Endothelial cell (in vitro differentiated cells): ENCODE measurements at places on chromosomes 4 and X. TPM values are rescaled to one million over a fixed set of nuclear protein-coding genes. Genes with fewer than 3 reads are reported as not detected.

DNA sequence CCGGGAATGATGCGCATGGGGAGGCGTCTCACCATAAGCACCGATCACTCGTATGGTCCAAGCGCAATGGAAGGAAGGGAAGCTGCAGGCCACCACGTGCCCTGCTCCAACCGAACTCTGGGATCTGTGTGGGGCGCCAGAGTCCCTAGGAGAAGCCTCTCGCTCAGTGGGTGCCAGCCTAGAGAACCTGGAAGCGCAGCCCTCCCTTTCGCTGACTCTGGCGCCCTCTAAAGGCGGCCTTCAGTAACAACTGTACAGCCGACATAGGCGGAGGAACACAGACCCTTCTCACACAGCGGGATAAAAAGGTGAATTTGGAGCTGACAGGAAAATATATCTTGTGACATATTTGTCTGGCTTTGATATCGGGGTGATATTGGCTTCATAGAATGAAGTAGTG is 76.0 kb downstream of the INTS6L start:
- peak; percentile 64 for DNase-seq

GRCh38 chr4:11343536-11343935 is 85.2 kb downstream of the HS3ST1 start:
- DNase-seq = no peak

DNA sequence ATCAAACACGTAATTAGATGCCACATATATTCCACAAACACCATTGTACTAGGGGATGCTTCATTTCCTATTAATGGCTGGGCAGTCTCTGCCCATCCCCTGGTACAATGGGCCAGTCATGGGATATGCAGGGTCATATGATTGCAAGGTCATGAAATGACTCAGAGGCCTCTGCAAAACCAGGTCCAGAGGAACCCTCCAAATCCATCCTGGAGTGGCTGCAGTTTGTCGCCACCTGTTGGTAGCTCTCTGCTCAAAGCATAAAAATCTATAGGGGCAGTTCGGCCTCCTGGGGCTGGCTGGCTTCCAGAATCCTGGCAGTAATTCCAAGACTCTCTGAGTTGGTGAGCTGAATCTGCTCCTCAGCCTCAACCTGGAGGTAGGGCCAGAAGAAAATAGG is 22.9 kb upstream of the PUDP start:
- DNase-seq = peak; percentile 15

- no peak for DNase-seq
Measured at GRCh38 chrX:111083081-111083480, 12.9 kb upstream of the PAK3 start.

DNA sequence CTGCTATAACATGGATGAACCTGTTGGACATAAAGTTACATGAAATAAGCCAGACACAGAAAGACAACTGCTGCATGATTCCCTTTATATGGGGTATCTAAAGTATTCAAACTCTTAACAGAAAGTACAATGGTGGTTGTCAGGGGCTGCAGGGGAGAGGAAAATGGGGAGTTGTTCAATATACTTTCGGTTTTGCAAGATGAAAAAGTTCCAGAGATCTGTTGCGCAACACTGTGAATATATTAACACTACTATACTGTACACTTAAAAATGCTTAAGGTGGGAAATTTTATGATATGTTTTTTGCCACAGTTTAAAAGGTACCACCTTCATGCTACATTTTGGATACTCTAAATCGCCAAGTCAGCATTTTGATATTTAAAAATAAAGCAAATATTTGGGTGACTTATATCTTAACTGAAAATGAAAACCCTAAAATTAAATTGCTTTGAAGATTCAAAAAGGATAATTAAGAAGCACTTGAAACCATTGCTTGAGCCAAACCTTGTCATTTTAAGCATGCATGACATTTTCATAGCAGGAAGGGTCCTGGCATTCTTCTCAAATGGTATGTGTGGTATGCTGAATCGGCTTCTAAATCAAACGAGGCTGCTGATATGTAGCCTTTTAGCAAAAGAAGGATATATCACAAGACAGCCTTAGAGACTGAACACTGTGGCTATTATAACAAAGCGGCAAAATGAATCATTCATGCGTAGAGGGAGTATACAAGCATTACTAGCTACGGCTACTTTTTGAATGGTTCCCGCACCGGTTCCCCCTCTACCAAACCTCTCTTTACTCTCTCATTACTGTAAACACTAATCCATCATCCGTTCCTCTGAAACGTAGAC is 607.1 kb upstream of the DIPK2B start:
- DNase-seq = no peak

- DNase-seq = no peak
Measured at GRCh38 chr4:175166020-175166419, 247.9 kb downstream of the ADAM29 start.

- peak; percentile 13 for DNase-seq
Measured at GRCh38 chr4:81565142-81565870, 93.6 kb upstream of the RASGEF1B start.

- no peak for DNase-seq
Measured at GRCh38 chrX:104679175-104679574, 113.2 kb downstream of the IL1RAPL2 start.

DNA sequence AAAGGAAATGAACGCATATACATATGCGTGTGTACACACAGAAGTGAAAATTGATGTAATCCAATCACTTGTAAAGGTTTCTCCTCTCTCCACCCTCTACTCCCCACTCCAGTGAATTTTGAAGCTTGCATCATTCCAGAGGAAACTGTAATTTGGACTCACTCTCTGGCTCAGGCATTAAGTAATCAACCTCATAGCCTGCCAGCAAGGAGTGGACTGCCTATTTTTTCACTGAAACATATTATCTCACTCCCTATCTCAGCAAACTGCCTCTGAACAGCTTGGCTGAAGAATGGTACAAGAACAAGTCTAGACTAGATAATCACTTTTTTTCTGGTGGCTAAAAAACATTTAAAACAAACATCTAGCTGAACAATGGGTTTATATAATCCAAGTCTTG is 124.2 kb downstream of the C4orf51 start:
- no peak for DNase-seq

GRCh38 chr4:65217179-65217578 is 453.1 kb downstream of the EPHA5 start:
- no peak for DNase-seq

DNA sequence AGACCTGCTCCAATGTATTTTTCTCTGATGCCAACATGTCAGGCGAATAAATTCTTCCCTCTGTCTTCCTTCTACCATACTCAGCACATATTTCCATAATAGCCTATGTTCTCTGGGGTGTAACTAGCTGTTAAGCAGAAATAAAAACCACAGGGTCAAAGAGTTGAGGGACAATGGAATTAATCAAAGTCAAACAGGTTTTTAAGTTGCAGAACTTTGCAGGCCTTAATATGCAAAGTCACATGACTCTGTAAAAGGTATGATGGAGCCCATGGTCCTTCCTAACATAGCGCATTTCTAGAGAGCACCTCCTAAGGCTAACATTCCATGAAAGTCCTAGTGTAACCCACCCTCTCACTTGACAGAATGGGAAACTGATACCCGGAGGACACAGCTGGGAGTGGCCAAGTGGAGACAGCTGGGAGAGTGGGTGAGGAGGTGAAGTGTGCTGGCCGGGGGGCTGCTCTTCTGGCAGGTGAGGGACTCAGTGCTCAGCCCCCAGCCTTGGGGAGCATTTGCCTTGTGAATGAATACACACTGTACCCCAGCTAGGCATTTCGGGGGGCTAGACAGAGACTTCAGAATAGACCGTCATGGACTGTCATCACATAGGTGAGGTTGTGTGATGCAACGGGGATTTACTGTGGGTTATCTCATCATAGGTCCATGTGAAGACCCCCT is 8.4 kb upstream of the SORCS2 start:
- DNase-seq = no peak

DNA sequence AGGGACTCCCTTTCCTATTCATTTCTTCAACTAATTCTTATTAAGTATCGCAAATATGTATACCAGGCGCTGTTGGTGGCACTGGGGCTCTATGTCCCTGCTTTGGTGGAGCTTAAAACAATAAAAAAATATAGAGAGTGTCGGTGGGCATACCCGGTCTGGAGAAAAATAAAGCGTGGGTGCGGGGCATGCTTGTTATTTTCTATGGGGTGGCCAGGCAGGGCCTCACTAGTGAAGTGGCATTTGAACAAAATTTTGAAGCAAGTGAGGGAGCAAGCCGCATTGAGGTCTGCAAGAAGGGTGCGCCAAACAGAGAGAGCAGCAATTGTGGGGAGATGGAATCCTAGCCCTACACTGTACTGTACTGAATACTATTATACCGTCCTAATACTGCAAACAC is 565 bp upstream of the IDS start:
- DNase-seq = no peak

- DNase-seq = no peak
Measured at GRCh38 chr4:171340258-171340657, 472.9 kb upstream of the GALNTL6 start.

DNA sequence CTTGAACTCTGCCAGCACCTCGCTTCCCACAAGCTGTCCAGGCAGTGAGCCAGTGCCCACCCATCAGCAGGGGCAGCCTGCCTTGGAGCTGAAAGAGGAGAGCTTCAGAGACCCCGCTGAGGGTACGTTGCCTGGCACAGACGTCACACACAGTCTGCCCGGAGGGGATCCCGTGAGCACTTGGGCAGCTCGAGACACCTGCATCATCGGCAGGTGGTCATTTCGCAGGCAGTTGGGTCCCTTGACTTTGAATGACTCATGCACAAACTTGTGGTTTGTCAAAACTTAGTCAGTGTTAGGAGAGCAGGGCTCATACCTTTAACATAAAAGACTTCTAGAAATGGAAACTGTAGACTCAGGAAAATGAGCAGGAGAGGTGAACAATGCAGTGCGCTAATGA is 9.9 kb downstream of the TACC3 start:
- no peak for DNase-seq

The PAGE2B gene
- not detected for total RNA-seq

The RBMXL3 gene
- not detected for total RNA-seq

The NMU gene
- total RNA-seq = 6.3 TPM

The ARHGAP36 gene
- not detected for total RNA-seq

The AFF2 gene
- total RNA-seq = 9.3 TPM

The PGRMC2 gene
- 37.4 TPM for total RNA-seq

The STOX2 gene
- total RNA-seq = 4.8 TPM

The VCX3B gene
- total RNA-seq = 0.23 TPM

The SASH3 gene
- total RNA-seq = not detected

The TACR3 gene
- total RNA-seq = 0.08 TPM

The CBR4 gene
- 21.4 TPM for total RNA-seq

The PNMA5 gene
- not detected for total RNA-seq
